Mucosa of gallbladder (tissue), 1 donor: ENCODE measurements at places on chromosomes 16 and 17. TPM values are rescaled to one million over a fixed set of nuclear protein-coding genes. Genes with fewer than 3 reads are reported as not detected.
A peak's percentile ranks its signal among the peaks of the same experiment; 100 is the strongest.

GRCh38 chr17:13273806-13274205 lies 256.0 kb upstream of the ELAC2 start:
- no peak for DNase-seq

The ALDH3A1 gene
- 3.4 TPM for total RNA-seq

DNA sequence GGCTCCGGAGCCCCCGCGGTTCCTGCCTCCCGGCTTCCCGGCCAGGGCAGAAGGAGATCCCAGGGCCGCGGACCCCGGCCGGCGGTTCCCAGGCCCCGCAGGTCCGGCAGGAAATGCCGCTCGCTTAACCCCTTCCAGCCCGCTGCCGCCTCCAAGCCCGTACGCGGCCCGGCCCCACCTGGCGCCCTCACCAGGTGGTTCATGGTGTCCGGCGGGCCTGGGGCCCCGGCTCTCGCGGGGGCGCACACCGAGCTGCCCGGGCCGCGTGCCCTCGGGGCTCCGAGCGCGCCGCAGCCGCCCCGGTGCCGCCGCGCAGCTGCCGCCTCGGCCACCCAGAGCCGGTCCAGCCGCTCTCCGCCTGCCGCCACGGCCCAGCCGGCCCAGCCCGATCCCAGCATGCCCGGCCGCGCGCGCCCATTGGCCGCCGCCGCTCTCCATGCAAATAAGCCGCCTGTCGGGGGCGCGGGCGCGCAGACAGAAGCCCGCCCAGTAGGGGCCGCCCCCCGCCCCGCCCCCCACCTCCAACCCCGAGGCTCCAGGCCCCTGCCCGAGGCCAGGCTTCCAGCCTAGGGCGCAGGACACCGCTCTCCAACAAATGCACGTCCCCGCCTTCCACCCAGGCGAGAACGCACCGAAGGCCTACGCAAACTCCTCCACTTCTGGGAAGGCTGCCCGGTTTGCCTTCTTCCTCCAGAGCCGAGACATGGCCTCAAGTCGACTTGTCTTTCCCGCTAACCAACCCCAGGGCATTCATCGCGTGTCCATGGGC lies at the start of gene BCAR1:
Gene BCAR1 (minus strand): TSS at position 345 of the 769 bp plus-strand sequence. CDS start 142 bp downstream, at position 203.
- peak; percentile 90 for DNase-seq

DNA sequence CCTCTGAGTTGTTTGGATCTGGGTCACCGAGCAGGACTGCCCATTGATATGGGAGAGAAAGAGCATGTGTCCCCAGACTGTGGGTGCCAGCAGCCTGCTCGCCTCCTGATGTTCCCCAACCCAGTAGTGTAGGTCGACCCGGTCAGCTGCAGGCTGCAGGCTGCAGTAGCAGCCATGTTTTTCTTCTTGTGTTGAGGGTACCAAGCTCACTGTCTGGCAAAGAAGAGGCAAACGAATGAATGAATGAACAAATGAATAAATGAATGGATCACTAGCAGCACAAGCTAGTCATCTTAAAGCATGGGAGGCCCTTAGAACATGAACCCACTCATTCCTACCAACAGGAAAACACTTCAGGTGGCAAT lies 293.2 kb downstream of the SOX9 start:
- no peak for DNase-seq

The PRR29 gene
- total RNA-seq = 0.26 TPM

DNA sequence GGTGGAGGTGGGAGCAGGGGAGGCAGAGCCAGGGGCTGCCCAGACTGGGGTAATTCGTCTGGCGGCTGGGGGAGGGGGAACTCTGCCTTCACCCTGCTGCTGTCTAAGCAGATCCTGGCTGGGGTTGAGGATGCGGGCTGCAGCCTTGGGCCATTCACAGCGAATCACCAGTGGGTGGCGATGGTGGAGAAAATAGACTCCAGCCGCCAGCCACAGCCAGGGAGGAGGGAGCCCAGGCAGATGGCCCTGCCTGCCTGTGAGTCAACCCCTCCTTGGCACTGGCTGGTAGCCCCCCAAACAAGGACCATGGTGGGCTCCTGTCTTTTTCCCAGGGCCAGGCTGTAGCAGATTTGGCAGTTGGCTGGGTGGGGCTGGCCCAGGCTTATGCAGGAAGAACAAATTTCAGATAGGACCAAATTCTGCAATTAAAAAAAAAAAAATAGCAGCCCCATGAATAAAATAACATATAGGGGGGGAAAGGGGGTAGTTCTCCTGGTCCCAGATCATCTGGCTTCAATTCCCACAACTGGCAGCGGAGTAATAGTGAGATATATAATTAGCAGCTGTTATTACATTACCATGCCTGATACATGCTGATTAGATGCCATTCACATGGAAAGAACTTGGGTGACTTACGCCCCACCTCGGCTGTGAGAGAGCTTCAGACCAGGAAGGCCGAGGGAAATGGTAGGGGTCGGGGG lies 41.5 kb upstream of the CDH5 start:
- no peak for DNase-seq

- DNase-seq = peak; percentile 18
Measured at GRCh38 chr17:75457047-75457654, 716 bp downstream of the TMEM94 start.

- no peak for DNase-seq
Measured at GRCh38 chr16:56102906-56103305, 88.4 kb upstream of the GNAO1 start.

- peak; percentile 79 for DNase-seq
Measured at GRCh38 chr17:3978421-3979289, 14.4 kb upstream of the ATP2A3 start.

The CLEC18B gene
- total RNA-seq = 6.0 TPM

DNA sequence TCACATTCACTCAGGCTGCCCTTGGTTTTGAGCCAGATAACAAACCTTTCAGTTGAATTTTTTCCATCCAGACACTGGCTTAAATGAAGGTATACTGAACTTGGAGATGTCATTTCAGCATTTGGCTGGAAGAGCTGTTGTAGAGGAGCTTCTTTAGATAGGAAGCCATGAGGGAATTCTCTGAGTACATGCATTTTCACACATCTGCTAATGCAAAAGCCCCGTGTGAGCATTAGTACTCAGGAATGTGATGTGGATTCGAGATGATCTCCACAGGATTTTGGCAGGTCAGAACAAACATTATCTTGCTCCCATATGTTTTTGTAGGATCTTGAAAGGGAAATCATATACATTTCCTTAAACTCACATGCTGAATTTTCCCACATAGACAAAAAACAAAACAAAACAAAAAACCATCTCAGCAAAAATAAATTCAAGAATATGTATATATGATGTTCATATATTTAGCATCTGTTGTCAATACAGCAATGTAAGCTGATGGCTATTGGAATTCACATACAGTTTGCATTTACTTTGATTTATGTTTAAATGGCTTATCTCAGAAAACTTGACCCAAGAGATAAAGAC lies 277.2 kb upstream of the TBX2 start:
- DNase-seq = no peak

DNA sequence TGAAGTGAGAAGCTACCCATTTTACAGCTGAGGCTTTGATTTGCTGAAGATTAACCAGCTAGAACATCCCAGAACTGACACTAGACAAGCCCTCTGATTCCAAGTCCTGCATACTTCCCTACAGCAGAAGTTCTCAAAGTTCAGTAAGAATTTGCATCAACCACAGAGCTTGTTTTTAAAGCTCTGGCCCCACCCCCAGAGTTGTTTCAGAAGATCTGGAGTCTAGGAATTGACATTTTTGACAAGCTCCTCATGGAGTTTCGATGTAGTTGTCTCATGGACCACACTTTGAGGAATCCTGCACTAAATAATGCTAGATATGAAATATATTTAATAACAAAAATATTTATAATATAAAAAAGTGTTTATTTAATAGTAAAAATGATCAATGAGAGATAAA lies 120.3 kb upstream of the ADAMTS18 start:
- DNase-seq = no peak

DNA sequence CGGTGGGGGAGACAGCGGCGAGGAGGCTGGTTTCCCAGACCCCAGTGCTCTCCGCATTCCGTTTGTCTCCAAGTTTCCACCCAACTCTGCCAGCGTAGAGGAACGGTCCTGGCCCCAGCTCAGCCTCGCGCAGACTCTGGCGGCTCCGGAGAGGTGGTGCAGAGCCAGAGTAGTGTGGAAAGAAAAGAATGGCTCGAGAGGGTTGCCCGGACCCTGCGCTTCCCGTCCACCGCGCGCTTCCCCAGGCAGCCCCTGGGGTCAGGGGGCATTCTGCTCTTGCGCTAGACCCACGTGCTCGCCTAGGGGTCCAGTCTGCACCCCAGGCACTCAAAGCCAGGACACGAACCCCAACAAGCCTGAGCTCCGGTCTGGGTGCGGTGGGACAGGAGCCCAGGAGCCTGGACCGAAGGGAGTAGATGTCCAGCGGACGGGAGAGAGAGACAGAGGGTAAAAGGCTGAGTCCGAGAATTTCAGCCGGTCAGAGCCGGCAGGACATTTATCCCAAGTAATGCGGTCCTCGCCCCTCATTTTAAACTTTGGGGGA lies 3.8 kb downstream of the PMP22 start:
- peak; percentile 40 for DNase-seq

GRCh38 chr16:4288148-4288921 lies 15.5 kb upstream of the TFAP4 start:
- DNase-seq = peak; percentile 68

- DNase-seq = peak; percentile 85
Measured at GRCh38 chr17:29929533-29930408, at the start of gene SSH2. Gene SSH2, minus strand, starts transcription at chr17:29930228. Its CDS starts 228 bp downstream, at chr17:29930000.

DNA sequence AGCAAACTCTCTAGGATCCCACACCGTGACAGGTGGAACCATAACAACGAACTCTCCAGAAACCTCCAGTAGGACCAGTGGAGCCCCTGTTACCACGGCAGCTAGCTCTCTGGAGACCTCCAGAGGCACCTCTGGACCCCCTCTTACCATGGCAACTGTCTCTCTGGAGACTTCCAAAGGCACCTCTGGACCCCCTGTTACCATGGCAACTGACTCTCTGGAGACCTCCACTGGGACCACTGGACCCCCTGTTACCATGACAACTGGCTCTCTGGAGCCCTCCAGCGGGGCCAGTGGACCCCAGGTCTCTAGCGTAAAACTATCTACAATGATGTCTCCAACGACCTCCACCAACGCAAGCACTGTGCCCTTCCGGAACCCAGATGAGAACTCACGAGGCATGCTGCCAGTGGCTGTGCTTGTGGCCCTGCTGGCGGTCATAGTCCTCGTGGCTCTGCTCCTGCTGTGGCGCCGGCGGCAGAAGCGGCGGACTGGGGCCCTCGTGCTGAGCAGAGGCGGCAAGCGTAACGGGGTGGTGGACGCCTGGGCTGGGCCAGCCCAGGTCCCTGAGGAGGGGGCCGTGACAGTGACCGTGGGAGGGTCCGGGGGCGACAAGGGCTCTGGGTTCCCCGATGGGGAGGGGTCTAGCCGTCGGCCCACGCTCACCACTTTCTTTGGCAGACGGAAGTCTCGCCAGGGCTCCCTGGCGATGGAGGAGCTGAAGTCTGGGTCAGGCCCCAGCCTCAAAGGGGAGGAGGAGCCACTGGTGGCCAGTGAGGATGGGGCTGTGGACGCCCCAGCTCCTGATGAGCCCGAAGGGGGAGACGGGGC lies 1.3 kb downstream of the SPN start:
- DNase-seq = peak; percentile 25

The CBFB gene
- total RNA-seq = 40.9 TPM

DNA sequence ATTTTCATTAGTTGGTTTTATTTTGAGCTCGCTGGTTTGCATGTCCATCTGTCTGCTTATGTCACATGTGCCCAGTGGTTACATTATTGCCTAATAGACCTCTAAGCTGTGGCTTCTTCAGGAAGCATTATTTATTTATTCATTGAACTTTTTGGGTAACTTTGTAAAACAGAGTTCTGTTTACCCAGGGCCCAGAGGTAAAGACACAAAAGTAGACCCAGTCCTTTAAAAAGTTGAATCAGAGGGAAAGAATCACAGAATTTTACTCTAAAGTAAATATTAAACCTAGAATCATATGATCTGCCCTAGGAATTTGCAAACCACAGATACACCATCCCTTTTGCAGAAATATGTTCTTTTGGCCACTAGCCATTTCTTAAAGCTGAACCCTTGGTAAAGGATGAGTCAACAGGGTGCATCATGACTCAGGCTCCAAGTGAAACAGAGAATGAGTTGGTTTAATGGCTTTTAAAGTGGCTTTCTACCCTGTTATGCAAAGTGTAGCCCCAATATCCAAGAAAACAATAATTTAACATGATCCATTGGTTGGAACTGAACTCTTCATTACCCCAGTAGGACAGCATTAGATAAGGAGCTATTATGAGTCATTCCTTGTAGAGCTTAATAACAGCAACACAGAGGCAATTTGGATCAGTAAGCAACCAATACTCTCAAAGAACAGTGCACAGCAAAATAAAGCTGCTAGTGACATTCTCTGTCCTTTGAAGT lies 236.3 kb downstream of the KCNJ2 start:
- DNase-seq = no peak

The MEIOC gene
- total RNA-seq = not detected

The COL1A1 gene
- 421 TPM for total RNA-seq

The EFNB3 gene
- 1.6 TPM for total RNA-seq

The BCKDK gene
- total RNA-seq = 49.6 TPM

The CES3 gene
- total RNA-seq = 5.2 TPM

DNA sequence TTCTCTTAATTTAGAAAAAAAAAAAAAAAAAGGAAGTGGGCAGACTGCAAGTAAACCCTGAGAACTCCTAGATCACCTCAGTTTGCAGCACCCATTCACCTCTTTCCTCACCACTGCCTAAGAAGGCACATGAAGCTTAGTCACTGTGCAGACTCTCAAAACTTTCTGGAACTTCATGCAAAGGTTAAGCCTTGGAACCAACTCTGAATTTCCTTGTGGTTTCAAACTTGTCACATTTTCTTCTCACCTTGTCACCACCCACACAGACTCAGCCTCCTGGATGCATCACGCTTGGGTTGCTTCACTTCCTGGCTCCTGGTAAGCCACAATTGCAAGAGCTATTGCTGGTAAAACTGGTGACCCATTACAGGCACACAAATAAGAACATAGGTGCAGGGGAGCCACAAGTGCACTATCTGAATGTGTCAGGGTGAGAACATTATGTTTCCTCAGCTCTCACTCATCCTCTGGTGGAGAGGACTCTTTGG lies 15.0 kb upstream of the CPD start:
- peak; percentile 58 for DNase-seq

GRCh38 chr17:17304521-17304985 lies 1.4 kb downstream of the NT5M start:
- DNase-seq = no peak

DNA sequence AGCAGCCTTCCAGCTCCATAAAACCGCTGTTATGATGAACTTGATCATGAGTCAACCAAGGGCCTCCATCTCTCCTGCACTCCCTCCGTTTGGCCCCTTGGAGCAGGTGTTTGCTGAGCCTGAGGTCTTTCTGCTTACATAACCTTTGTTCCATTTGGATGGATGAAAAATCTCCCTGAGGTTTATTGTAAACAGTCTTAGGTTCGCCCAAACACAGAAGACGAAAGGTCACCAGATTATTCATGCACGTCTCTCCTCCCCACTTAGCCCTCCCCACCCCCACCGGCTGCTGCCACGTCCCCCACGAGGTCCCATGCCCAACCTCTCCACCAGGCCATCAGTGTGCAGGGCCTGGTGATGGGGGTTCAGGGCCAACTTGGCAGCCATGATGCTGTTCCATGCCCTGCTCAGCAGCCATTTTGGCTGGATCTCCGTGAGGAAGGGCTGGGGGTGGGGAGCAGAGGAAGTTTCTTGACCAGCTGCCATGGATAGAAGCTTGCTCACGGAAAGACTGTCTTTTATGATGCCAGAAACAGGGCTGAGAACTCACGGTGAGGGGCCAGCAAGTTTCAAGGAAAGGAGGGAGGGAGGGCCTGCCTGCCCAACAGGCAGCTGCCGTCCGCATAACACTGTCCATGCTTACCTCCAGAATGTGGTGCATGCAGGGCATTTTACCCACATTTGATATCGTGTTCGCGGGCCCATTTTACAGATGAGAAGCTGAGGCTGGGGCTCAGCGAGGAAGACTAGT lies 47.8 kb upstream of the FOXF1 start:
- DNase-seq = no peak

The KCNJ12 gene
- 2.4 TPM for total RNA-seq

GRCh38 chr16:69123910-69124309 lies 8.5 kb downstream of the CHTF8 start:
- DNase-seq = peak; percentile 54
